Colonic mucosa (tissue), 4 donors: ENCODE measurements at places on chromosomes 11 and 22.

- DNase-seq = peak; percentile 61
These were observed 33.5 kb downstream of the NFRKB start for GRCh38 chr11:129861702-129862522.

- DNase-seq = no peak
These were observed 411.9 kb downstream of the SOX6 start for GRCh38 chr11:15944460-15944859.

DNA sequence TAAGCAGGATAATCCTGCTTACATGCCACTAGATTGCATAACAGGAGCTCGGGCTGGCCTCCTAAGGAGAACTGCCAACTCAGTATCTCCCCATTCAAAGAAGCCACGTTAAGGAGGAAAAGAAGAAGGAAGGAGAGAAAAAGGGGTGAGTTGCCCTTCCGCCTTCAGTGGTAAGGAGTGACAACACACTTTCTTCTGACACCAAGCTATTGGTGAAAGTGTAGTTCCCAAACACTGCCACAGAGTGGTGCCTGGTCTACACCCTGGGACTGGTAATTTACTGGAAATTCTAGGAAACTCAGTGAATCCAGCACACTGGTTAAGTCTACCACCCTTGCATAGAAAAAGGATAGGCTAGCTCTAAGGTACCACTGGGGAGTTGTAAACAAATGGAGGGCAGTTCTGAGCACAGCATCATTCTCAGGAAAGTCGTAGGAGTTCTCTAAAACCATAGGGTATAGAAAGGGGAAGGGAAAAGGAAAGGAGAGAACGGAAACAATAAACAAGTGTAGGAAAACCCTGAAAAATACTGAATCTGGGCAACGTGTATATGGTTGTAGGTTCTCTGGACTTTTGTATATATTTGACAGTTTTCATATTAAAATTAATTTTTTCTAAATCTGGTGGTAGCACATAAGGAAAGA lies 58.2 kb downstream of the RRAS2 start:
- DNase-seq = peak; percentile 58

GRCh38 chr11:65429724-65430405 lies 7.3 kb downstream of the NEAT1 start:
- peak; percentile 77 for DNase-seq

- no peak for DNase-seq
These were observed 93.5 kb upstream of the DBX1 start for GRCh38 chr11:20253796-20254195.
